ENCODE measurements at places on chromosomes 2 and 18. TPM values are rescaled to one million over a fixed set of nuclear protein-coding genes. Genes with fewer than 3 reads are reported as not detected.

GRCh38 chr18:79599441-79599931, 80.1 kb upstream of the CTDP1 start:
- H3K27ac ChIP-seq: no peak overlapping the region
- H3K4me1 ChIP-seq: no peaks in the 10 kb centered on the region
- no peak overlapping the region for H3K4me3 ChIP-seq
- no peak for DNase-seq

- no peak overlapping the region for H3K4me3 ChIP-seq
- no peak for DNase-seq
- H3K36me3 ChIP-seq: no peaks in the 10 kb centered on the region
- no peak overlapping the region for H3K27ac ChIP-seq
- H3K4me1 ChIP-seq: no peaks in the 10 kb centered on the region
Observed at GRCh38 chr2:154556607-154557006, 141.9 kb upstream of the KCNJ3 start.

- H3K27ac ChIP-seq: no peak overlapping the region
- DNase-seq: no peak
- no peaks in the 10 kb centered on the region for H3K36me3 ChIP-seq
- no peak overlapping the region for H3K4me3 ChIP-seq
Observed at GRCh38 chr18:63207835-63208234, 111.7 kb downstream of the BCL2 start.

GRCh38 chr18:22800551-22800951, 132.6 kb upstream of the RBBP8 start:
- H3K27me3 ChIP-seq: no peaks in the 10 kb centered on the region
- DNase-seq: no peak
- H3K4me3 ChIP-seq: no peak overlapping the region
- H3K4me1 ChIP-seq: no peaks in the 10 kb centered on the region
- no peaks in the 10 kb centered on the region for H3K36me3 ChIP-seq

DNA sequence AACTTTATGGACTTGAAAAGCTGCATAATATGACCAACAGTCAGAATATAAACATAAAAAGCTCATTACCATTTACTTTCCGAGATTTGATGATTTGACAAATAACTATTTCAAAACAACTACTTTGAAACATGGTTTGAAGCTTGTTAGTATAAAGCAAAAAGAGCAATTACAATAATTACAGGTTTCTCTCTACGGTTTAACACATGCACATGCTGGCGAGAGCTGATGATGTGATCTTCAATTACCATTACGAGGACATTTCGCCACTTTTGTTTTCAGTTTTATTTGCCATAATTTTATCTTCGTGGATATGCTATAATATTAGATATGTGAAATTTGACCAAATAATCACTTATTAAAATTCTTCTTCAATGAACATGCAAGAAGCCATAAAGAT, 270.1 kb downstream of the TCF4 start:
- no peaks in the 10 kb centered on the region for H3K36me3 ChIP-seq
- H3K4me3 ChIP-seq: no peak overlapping the region
- no peak overlapping the region for H3K27ac ChIP-seq

DNA sequence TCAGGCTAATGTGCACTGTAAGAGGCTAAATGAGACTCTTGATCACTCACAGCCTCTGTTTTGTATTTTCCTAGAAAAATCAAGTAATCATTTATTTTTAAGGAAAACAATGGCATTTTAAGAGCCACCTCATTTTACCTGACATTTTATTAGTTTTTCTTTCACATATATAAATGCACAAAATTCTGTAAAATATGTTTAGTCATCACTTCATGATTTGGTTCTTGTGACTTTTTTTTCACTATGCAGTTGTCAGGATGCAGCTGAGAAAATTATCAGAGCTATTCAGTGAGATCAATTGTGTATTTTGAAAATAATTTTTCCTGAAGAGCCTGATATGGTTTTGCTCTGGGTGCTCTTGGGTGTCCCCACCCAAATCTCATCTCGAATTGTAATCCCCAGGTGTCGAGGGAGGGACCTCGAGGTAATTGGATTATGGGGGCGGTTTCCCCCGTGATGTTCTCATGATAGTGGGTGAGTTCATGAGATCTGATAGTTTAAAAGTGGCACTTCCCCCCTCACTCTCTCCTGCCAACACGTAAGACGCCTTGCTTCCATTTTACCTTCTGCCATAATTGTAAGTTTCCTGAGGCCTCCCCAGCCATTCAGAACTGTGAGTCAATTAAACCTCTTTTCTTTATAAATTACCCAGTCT, 16.1 kb upstream of the ANXA4 start:
- H3K27me3 ChIP-seq: no peaks in the 10 kb centered on the region
- H3K4me3 ChIP-seq: no peak overlapping the region
- no peak overlapping the region for H3K27ac ChIP-seq
- no peaks in the 10 kb centered on the region for H3K36me3 ChIP-seq
- DNase-seq: no peak

DNA sequence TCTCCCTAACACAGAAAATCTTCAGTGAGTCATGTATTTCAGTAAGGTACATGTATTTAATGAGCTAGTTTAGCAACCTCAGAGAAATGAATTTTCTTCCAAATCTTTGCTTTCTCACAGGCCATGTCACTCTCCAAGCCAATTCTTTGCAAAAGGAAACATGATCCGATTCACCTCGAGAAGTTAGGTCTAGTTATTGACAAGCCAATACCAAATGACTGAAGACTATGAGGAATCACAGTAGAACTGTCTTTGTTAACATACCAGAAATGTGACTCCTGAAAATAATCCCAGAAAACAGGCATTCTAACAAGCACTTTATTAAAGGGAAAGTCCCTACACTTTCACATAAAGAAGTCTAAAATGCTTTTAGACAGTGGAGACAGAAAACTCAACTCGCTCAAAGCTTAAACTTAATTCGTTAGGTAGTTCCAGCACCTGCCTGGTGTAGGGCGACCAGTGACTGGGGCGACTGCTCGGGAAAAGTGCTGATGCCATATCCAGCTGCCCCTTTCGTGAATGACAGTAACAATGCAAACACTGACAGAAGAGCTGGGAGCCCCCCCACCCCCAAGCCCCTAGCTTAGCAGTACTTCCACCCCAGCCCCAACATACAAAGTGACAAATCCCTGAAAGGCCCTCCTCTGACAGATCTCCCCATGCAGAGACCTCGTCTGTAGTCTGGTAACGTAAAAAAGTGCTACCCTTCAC, 1.8 kb downstream of the MEMO1 start:
- H3K27ac ChIP-seq: peak overlapping the region; percentile 69
- no peak for DNase-seq
- H3K4me3 ChIP-seq: peak overlapping the region; percentile 44
- H3K27me3 ChIP-seq: no peaks in the 10 kb centered on the region

DNA sequence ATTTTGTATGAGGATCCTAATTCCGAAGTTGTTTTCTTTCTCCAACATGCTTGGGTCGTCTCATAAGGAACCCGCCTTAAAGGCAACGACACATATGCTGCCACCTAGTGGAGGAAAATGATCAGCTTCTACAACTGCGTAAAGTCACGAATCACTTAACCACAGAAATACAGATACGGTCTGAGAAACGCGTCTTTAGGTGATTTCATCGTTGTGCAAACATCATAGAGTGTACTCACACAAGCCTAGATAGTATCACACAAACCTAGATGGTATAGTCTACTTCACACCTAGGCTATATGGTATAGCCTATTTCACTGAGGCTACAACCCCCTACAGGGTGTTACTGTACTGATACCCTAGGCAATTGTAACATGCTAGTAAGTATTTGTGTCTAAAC, 13.1 kb downstream of the GNLY start:
- no peaks in the 10 kb centered on the region for H3K36me3 ChIP-seq
- peaks cover 7% of the 10 kb centered on the region for H3K4me1 ChIP-seq
- peak; percentile 59 for DNase-seq
- H3K27ac ChIP-seq: no peak overlapping the region

- H3K36me3 ChIP-seq: no peaks in the 10 kb centered on the region
- no peak overlapping the region for H3K27ac ChIP-seq
- no peaks in the 10 kb centered on the region for H3K4me1 ChIP-seq
- DNase-seq: no peak
- H3K27me3 ChIP-seq: no peaks in the 10 kb centered on the region
Observed at GRCh38 chr2:10760794-10761504, 39.5 kb downstream of the ATP6V1C2 start.

GRCh38 chr2:68272246-68272994, 20.1 kb upstream of the PPP3R1 start:
- no peak for DNase-seq
- peaks cover 3% of the 10 kb centered on the region for H3K27me3 ChIP-seq
- no peaks in the 10 kb centered on the region for H3K36me3 ChIP-seq
- H3K4me3 ChIP-seq: no peak overlapping the region
- no peak overlapping the region for H3K27ac ChIP-seq
- no peaks in the 10 kb centered on the region for H3K4me1 ChIP-seq

DNA sequence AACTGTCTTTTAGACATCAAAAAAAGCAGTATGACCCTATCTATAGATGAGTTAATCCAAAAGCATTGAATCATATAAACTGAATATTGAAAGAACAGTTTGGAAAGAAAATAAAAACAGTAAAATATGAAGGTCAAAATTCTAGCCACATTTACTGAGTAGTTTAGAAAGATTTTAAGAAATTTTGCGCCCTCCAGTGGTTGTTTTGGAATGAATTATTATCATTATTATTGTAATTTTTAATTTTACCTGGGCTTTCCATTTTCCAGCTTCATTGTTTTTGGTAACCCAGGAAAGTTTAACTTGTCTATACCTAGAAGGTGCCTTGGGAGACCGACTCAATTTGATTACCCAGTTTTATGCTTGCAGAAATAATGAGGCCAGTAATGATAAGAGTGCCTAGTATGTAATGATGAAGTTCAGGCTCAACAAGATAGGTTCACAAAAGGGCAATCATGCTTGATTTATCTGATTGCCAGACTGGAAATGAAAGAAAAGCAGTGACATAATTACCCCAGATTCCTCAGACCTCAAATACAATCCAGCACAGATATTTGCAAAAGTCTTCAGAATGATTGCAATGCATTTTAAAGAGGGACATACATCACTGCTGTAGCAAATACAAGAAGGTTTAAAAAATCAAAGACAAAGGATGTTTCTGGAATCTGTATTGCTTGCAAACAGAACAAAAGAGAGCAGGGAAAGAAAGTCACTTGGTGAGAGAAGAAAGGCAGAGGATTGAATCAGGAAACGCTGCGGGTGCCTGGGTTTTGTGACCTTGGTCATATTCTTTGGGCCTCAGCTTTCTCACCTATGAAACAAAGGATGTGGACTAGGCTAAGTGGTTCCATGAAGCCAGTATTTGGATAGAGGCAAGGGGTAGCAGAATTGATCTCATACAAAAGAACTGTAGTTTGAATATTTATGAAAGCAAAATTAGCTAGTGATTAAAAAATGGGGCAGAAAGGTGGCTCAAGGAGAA, 153.8 kb downstream of the MAP2 start:
- H3K4me3 ChIP-seq: no peak overlapping the region
- H3K4me1 ChIP-seq: no peaks in the 10 kb centered on the region

DNA sequence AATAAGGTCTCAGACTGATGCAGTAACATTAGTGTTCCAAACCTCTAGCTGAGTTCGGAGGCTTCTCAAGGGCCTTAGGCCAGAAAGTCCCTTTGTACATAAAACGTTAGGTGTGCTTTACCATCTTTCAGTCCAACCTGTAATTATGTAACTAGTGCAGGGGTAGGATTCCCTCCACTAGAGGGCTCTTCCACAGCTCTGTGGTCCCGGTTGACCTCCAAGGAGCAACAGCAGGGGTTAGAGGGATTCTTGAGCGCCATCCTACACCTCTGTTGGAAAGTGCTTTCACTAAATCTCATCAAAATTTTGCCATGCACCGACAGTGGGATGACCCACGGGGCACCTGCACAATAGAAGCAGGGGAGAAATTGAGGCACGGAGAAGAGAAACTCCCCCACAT, 155.8 kb upstream of the LRP1B start:
- no peaks in the 10 kb centered on the region for H3K36me3 ChIP-seq
- H3K27ac ChIP-seq: no peak overlapping the region
- H3K4me1 ChIP-seq: no peaks in the 10 kb centered on the region
- no peak for DNase-seq

DNA sequence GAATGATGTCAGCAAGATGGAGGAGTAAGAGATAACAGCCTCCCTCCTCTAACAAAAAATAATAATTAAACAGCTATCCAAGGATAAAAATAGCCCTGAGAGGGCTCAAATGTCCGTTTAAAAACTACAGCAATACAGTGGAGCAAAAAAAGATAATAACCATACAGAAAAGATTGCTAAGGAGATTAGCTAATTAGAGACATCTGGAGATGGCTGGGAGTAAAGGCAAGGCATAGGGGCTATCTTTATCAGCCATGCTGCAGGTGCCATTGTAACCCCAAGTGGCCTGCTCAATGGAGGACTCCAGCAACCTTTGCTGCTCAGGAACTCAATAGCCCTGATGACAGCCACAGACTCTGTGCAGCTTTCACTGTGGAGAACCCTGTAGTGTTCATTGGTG, 42.7 kb downstream of the MDH1 start:
- no peaks in the 10 kb centered on the region for H3K27me3 ChIP-seq
- H3K36me3 ChIP-seq: no peaks in the 10 kb centered on the region
- no peak for DNase-seq
- H3K4me3 ChIP-seq: no peak overlapping the region
- no peak overlapping the region for H3K27ac ChIP-seq

DNA sequence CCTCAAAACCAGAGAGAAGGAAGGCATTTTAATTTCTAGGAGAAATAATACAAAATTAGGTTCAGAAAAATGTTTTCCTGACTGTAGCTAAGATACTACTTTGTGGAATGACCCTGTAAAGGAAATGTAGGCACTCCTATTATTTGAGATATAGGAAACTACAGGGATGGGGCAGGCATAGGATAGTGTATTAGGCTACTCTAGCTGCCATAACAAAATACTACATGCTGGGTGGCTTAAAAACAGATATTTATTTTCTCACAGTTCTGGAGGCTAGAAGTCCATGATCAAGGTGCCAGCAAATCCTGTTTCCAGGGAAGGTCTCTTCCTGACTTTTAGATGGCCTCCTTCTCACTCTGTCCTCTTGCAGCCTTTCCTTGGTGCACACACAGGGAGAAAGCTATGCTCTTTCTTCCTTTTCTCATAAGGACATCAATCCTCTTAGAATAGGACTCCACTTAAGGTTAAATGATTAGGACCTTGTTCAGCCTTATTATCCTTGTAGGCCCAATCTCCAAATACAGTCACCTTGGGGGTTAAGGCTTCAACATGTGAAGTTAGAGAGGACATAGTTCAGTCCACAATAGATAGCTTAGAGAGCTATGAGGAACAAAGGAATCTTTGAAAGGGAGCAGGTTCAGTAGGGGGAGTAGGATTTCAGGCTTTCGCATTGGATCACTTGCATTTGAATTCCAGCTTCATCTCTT, 14.0 kb upstream of the CAVIN2 start:
- H3K4me3 ChIP-seq: no peak overlapping the region
- no peak overlapping the region for H3K27ac ChIP-seq
- no peaks in the 10 kb centered on the region for H3K4me1 ChIP-seq

The KCNS3 gene
- not detected for total RNA-seq

The ADD2 gene
- 1.2 TPM for total RNA-seq

The FLACC1 gene
- 1.8 TPM for total RNA-seq

The PSMD14 gene
- 100 TPM for total RNA-seq

The SLC30A3 gene
- total RNA-seq: 0.33 TPM

The DSC2 gene
- not detected for total RNA-seq

The ATP8B1 gene
- not detected for total RNA-seq

The MOGAT1 gene
- not detected for total RNA-seq

The ASB18 gene
- total RNA-seq: not detected

The EGR4 gene
- 0.31 TPM for total RNA-seq

The G6PC2 gene
- not detected for total RNA-seq
